Upper lobe of left lung (tissue), 6 donors: ENCODE measurements at places on chromosomes 13 and 19. TPM values are rescaled to one million over a fixed set of nuclear protein-coding genes. Genes with fewer than 3 reads are reported as not detected.

DNA sequence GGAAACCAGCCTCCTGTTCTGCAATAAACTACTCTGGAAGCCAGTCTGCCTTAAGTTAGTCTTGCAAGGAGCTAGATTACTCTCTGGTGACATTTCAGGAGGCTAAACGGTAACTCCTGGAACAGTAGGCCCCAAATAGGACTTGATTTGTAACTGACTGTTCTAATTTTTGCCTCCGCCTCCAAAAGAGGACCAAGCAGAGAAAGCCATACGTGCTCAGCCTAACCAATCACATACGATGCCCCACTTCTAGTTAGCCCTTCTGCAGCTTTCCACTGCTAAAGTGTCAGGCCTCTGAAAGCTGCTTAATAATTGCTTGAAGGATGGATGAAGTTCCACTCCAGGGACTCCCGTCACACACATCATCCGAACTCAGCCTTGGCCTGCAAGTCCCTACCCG lies 744 bp downstream of the ZNF805 start:
- H3K36me3 ChIP-seq, result peaks cover 12% of the 10 kb centered on the region
- peaks cover 21% of the 10 kb centered on the region for H3K4me1 ChIP-seq
- no peak for DNase-seq
- H3K27me3 ChIP-seq, result no peaks in the 10 kb centered on the region

- no peaks in the 10 kb centered on the region for H3K36me3 ChIP-seq
- no peaks in the 10 kb centered on the region for H3K4me1 ChIP-seq
- no peak overlapping the region for H3K4me3 ChIP-seq
- no peak overlapping the region for H3K27ac ChIP-seq
- no peaks in the 10 kb centered on the region for H3K27me3 ChIP-seq
- no peak for DNase-seq
Measured at GRCh38 chr13:37886879-37887278, 17.3 kb upstream of the TRPC4 start.

GRCh38 chr19:13130886-13131490 lies 12.9 kb downstream of the NACC1 start:
- DNase-seq, result no peak
- no peaks in the 10 kb centered on the region for H3K27me3 ChIP-seq
- peaks cover 22% of the 10 kb centered on the region for H3K4me1 ChIP-seq
- H3K36me3 ChIP-seq, result peaks cover 20% of the 10 kb centered on the region

GRK1 gene
- total RNA-seq, result 5.2 TPM

DNA sequence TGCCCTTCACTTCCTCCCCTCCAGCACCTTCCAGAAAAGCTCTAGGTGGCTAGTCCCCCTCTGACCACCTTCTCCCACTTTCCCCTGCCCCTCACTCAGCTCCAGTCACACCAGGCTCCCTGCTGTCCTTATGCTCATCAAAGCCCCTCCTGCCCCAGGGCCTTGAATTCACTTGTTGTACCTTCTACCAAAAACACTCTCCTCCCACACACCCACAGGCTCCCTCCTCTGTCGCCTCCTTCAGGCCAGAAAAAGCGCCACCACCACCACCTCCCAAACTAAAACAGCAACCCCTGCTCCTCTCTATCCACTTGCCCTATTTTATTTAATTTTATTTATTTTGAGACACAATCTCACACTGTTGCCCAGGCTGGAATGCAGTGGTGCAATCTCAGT lies 4.8 kb upstream of the CEACAM16 start:
- H3K36me3 ChIP-seq, result no peaks in the 10 kb centered on the region
- H3K27me3 ChIP-seq, result no peaks in the 10 kb centered on the region
- peak overlapping the region; percentile 79 for H3K27ac ChIP-seq
- H3K4me1 ChIP-seq, result peaks cover 49% of the 10 kb centered on the region
